ENCODE measurements at places on chromosomes 4 and X. TPM values are rescaled to one million over a fixed set of nuclear protein-coding genes. Genes with fewer than 3 reads are reported as not detected.

Gene LANCL3
- not detected for total RNA-seq

Gene ADGRL3
- 0.03 TPM for total RNA-seq

Gene GPR50
- total RNA-seq: 0.25 TPM

Gene GALNTL6
- 0.17 TPM for total RNA-seq

Gene XG
- total RNA-seq: not detected

Gene AVPR2
- total RNA-seq: not detected

Gene FDCSP
- not detected for total RNA-seq

Gene ODAM
- not detected for total RNA-seq

Gene TMPRSS11A
- not detected for total RNA-seq

Gene NKX6-1
- total RNA-seq: 0.63 TPM

Data from A549 treated with Mapracorat at 1 μM for 4 hours (cell line).